Fibroblast of pulmonary artery (primary cell): ENCODE measurements at places on chromosomes 7 and 10.

- no peak for DNase-seq
These were observed 8.1 kb downstream of the AOC1 start for GRCh38 chr7:150860291-150860977.

GRCh38 chr7:18505870-18506460 lies 10.4 kb downstream of the HDAC9 start:
- DNase-seq: no peak

- peak; percentile 36 for DNase-seq
These were observed 36.7 kb upstream of the PRPS1L1 start for GRCh38 chr7:18064242-18064838.

DNA sequence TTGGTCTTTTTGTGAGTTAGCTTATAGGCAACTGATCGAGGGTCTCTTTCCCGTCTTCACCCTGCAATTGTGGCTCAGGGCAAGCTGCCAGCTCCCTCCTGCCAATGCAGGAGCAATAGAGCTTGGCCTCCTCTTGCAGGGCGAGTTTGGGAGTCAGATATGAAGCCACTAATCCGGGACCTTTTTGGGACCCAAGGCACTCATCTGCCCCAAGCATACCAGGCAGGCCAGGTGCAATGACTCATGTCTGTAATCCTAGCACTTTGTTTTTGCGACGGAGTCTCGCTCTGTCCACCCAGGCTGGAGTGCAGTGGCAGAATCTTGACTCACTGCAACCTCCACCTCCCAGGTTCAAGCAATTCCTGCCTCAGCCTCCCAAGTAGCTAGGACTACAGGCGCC lies 21.1 kb downstream of the LIMK1 start:
- no peak for DNase-seq

DNA sequence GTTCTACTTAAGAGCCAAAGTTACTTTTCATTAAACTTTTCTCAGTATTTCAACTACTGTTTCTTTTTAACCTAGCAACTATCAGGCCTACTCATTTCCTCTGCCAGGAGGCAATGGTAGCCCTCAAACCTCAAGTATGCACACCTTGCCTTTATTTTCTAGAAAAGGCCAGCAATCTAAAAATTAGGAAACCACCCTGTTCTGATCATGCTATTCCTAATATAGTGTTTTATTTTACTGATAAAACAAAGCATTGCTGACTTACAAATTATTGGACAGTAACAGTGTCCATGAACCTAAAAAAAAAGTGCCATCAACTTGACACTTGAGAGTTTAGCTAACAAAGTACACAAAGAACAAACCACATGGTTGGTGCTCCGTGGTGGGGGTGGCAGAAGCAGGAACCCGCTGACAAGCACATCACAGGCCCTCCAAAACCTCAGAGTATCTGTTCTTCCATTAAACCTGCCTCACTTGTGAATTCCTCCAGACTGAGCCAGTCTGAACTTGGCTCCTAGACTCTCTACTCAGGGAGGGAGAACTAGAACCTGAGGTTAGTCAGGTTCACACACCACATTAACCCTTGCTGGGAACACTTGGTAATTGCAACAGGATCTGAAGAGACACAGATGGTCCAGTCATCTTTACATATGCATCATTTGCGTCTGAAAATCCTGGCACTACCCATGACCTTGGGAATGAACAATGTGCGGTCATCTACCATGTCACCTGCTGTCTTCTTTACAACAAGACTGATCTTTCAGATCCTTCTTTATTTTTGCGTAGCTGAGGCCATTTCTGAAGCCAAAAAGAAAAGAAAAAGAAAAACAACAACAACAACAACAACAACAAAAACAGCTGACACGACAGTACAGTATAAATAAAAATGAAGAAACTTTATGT lies 31.9 kb downstream of the PIP4K2A start:
- peak; percentile 76 for DNase-seq

DNA sequence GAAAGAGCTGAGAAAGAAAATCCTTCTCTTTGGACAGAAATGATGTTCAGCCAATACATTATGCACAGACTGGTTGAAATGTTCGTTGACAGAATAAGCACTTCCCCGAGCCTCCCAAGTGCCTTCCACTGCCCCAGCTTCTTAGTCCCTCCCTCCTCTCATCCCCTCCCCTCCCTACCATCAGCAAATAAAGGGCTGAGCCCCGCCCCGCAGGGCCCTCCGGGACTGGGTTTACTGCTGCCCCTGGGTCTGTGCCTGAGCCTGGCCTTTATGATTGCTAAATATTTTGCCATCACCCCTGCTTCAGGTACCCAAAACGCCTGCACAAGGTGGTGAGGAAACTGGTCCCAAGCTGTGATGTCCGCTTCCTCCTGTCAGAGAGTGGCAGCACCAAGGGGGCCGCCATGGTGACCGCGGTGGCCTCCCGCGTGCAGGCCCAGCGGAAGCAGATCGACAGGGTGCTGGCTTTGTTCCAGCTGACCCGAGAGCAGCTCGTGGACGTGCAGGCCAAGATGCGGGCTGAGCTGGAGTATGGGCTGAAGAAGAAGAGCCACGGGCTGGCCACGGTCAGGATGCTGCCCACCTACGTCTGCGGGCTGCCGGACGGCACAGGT lies 28.1 kb downstream of the HKDC1 start:
- DNase-seq: no peak

GRCh38 chr10:3896161-3896560 lies 111.2 kb upstream of the KLF6 start:
- DNase-seq: no peak

GRCh38 chr7:33932832-33933468 lies 27.6 kb downstream of the BMPER start:
- peak; percentile 93 for DNase-seq

DNA sequence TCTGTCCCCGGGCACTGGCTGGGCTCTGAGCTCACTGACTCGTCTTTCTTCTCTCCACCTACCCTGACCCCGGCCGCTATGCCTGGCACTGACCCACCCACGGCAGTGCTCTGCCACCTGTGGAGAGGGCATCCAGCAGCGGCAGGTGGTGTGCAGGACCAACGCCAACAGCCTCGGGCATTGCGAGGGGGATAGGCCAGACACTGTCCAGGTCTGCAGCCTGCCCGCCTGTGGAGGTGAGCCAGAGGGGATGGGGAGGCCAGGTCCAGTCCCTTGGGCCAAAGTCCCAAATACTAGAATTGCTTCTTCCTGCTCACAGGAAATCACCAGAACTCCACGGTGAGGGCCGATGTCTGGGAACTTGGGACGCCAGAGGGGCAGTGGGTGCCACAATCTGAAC lies 27.3 kb downstream of the TBATA start:
- DNase-seq: no peak

DNA sequence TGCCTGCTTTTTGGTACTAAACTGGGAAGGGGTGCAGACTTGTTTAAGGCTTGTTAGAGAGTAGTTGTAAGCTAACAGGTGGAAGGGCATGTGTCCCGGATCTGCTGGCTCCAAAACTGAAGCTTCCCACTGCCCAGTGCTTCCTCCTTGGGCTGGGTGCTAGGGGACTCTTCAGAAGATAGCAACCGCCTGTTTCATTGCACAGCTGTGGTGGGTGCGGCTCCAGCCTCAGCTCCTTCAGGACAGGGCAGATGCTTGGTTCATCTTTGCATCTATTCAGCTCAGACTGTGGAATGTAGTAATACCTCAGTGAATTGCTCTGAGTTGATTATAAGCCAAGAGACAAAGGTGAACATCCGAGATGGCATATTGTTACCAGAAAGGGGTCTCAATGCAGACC lies 527.1 kb downstream of the TYW1 start:
- DNase-seq: no peak

- DNase-seq: no peak
These were observed 181.8 kb upstream of the AGK start for GRCh38 chr7:141369422-141369821.

DNA sequence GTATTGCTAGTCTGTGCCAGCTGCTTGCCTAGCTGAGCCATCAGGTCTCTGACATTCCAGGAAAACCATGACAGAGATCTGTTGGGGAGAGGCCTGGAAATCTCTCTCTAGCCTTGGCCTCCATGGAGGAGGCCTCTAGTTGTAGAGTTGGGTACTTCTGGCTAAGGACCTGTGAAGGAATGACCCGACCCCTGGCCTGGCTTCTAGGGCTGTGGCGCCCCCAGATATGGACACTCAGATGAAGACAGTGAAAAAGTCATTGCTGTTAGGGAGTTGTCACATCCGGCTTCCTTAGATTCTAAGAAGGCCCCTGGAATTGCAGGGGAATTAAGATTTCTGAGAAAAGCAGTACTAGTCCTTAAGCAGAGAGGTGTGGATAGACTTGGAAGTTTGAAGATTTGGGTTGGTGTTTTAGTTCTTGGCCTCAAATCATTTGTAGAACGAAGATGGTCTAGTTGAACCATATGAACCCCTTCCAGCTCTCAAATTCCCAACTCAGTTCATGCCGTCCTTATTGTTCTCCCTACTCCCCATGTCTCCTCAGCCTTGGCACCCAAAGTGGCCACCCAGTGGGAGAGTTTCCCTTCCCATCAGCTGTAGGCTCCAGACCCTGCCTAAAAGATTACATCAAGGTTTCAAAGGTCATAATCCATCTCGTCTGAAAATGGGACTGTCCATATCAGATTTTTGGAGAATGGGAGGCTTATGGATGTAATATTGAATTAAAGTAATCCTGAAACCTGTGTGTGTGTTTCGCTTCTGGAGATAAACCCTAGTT lies 7.0 kb downstream of the HHEX start:
- no peak for DNase-seq

DNA sequence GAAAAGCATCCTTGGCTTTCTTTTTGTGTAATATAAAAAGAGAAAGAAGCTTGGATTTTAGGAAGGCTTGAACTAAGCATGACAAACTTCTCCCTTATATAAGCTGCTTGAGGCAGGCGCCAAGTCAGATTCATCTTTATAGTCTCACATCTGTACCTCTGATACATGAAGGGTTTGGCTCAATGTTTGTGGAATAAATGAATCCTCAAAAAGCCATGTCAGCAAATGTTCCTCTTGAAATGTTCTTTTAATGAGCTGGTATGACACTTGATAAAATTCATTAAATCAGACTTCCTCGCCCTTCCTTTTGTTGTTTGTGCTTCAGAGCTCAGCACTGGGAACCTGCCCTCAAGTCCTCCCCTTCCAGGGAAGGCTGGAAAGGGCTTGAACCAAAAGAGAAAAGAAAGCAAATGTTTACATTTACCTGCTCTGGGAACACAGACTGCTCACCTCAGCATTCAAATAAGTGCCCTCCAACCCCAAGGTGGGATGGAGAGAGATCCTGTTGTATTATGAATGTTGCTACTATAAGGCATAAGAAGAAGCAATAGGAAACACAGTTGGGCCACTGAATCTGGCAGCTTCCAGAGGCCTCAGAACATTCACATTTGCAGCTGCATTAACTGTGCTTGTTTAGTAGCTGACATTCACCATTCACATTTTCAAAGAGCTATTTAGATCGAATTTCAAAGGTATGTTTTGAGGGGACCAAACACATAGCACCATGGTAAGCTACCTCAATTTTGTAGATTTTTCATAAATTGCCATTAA lies 212.6 kb downstream of the CACNA2D1 start:
- DNase-seq: no peak

DNA sequence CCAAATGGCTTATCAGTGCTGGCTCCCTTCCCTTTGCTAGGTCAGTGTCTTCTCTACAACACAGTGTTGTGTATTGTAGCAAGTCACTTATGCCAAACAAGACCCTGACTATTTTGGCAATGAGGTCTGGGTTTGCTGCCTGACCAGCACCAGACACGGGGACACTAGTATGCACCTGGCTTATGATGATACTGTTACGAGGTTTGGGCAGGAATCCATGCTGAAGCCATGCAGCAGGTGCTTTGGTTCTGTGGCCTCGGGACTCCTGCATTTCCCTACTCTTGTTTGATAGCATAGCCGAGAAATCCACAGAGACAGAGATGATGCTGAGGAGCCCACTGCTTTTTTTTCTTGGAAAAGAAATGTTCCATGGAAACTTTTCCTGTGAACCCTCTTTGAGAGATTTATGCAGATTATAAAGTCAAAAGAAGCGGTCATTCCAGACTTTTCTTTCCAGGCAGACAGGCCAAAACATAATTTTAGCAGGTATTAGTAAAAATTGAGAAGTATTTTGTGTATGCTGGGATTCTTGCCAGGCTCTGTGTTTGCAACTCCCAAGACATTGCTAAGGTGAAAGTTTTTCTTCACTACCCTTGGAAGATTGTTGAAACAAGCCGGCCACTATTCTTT lies 291.1 kb downstream of the BBS9 start:
- no peak for DNase-seq

DNA sequence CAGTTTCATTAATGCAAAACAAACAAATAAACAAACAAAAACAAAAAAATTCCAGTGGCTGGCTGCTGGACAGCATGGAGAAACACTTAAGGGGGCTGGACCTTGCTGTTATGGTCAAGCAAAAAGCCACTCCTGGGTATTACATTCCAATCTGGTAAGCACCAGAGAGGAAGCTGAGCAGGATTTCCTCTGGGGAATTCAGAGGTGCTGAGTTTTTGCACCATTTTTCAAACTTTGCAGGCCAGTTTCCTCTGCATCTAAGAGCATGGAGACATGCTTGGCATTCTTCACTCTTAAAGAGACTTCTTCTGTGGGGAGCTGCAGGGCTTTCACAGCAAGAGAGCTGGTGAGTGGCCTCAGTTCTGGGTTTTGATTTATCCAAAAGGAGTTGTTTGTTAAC lies 84.5 kb downstream of the FZD1 start:
- DNase-seq: peak; percentile 55

GRCh38 chr10:60604342-60604741 lies 173.9 kb upstream of the CDK1 start:
- DNase-seq: peak; percentile 31

- DNase-seq: no peak
These were observed 47.8 kb downstream of the SYPL1 start for GRCh38 chr7:106064316-106064715.

DNA sequence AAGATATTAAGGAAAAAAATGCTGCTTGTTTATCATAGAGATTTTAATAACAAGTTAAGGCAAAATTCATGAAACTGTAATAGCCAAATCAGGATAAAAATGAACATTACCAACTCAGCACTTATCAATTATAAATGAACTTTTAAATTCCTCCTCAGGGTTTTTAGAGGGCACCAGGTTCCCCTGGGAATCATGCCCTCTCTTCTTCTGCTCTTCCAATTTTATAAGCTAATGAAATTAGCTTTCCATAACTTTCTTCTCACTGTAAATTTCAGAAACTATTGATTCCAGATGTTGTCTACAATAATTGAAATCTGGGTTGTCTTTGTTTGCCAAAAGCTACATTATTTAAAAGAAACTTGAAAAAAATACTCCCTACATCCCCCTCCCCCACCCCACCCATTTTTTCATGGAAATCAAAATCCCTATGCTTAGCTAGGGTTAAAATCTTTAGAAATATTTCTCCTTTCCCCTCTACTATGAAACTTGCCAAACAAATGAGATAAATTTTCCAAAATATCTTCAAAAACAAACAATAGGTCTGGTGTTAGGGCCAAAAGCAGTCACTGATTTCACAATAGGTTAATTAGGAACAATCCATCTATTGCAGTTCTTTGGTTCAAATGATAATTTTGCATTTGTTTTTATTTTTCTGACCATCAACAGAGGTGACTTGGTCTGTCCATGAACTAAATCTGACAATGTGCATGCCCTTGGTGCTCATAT lies 187.7 kb downstream of the DOCK4 start:
- DNase-seq: peak; percentile 18

GRCh38 chr7:326809-327232 lies 36.9 kb downstream of the FOXL3 start:
- DNase-seq: peak; percentile 22
